ENCODE measurements at places on chromosomes 12 and 14.

- DNase-seq: peak; percentile 41
Measured at GRCh38 chr14:96275177-96276112, 19.4 kb downstream of the BDKRB1 start.

DNA sequence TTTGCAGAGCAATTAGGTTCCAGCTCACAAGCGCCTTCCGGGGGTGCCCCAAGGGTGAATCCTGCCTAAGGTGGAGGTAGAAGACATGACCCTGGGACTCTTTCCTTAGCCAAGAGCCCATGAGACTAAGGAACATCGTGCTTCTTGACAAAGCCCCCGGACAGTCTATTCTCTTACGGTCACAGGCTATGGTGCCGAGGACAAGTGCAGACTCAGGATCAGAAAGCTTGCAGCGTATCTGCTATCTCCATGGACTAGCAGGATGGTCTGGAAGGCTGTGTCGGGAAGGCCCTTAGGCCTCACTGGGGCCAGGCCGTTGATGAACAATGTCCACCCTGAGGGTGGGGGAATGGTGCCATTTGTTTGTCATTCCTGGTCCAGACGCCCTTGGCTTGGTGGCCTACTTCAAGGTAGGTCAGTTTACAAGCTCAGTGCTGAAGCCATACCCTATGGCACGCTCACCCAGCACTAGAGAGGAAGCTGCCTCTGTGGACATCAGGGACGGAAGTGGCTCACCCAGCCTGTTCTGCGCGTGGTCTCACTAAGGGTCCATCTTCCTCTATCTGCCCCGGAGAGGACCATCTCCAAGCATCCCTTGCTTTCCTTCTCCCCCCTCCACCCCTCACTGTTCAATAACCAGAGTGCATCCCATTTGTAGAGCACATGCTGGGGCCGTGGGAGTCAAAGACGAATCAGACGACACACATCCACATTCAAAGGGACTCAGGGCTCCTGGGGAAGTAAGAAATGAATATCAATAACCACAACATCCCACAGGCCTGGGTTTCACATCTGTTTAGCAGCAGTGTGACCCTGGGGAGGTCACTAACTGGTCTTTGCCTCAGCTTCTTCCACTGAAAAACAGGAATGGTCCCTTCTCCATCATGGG, 45.0 kb upstream of the IQSEC3 start:
- DNase-seq: no peak

- DNase-seq: no peak
Measured at GRCh38 chr12:64625243-64626077, 15.2 kb downstream of the RASSF3 start.

DNA sequence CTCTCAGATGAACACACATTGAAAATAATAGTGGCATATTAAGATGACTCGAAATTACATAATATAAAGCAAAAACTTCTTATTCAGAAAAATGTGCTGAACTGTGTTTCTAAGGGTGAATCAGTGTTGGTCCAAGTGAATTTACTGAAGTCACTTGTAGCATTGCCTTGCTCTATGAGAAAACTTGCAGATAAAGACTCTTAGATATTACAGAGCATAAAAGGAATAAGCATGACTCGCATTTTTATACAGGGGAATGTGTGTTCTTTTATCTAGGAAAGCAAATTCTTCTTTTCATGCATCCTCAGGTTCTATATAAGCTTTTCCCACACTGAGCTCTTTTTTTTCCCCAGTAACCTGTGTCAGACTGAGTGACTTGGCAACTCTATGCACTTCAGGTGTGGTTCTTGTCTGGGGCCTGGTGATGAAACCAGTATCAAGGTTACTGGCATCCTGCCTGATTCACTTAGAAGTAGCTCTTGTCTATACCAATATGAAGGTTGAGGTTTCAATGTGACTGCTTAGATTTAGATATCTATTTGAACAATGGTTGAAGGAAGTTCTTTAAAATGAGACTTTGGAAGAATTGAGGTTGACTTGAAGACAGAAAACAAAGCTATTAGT, 76.1 kb downstream of the OTOGL start:
- no peak for DNase-seq

Data from activated CD4-positive, CD25-positive, alpha-beta regulatory T cell treated with anti-CD3 and anti-CD28 coated beads, Interleukin-2, amount 50 U/mL, for 16 hours (primary cell).